ENCODE measurements at places on chromosomes 5 and 9.
A peak's percentile ranks its signal among the peaks of the same experiment; 100 is the strongest.

DNA sequence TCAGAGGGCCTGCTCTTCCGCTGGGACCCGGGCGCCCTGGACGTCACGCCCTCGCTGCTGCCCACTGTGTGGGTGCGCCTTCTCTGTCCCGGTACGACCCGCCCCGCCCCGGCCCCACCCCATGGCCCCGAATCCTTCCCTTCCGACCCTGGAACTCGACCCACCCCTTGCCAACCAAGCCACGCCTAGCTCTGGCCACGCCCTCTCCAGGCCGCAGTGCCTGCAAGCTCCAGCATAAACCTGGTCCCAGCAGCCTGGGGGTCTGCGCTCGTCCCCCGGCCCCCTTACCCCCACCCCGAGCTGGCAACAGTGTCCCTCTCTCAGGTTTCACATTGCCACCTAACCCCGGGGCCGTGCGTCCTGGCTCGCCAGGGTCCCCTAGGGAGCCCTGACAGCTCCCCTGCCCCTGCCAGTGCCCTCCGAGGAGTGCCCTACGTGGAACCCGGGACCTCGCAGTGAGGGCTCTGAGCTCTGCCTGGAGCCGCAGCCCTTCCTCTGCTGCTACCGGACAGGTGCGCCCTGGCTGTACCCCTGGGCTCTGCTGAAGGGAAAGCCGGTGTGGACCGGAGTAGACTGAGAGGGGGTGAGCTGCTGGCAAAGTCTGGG is 3.4 kb downstream of the ADGRD2 start:
- no peak for DNase-seq

GRCh38 chr5:35197351-35197750 is 32.9 kb downstream of the PRLR start:
- DNase-seq: no peak

GRCh38 chr5:72515211-72515610 is 8.0 kb upstream of the ZNF366 start:
- DNase-seq: no peak

GRCh38 chr5:115423051-115423450 is 121.5 kb downstream of the FEM1C start:
- peak; percentile 40 for DNase-seq

DNA sequence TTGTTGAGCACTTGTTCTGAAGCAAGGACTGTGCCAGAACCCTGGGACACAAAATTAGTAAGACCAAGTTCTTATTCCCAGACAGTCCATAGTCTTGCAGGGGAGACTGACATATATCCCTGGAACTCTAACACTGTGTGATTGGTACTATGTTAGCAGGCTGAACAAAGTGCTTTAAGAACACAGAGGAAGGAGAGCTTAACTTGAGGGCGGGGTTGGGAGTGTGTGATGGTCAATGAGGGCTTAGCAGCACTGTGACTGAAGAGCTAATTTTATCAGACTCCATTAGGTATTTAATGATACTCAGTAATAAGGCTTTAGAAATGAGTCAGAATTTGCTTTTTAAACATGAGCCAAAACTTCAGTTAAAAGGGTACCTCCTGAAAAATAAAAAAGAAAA is 14.9 kb upstream of the SPATA24 start:
- DNase-seq: no peak

DNA sequence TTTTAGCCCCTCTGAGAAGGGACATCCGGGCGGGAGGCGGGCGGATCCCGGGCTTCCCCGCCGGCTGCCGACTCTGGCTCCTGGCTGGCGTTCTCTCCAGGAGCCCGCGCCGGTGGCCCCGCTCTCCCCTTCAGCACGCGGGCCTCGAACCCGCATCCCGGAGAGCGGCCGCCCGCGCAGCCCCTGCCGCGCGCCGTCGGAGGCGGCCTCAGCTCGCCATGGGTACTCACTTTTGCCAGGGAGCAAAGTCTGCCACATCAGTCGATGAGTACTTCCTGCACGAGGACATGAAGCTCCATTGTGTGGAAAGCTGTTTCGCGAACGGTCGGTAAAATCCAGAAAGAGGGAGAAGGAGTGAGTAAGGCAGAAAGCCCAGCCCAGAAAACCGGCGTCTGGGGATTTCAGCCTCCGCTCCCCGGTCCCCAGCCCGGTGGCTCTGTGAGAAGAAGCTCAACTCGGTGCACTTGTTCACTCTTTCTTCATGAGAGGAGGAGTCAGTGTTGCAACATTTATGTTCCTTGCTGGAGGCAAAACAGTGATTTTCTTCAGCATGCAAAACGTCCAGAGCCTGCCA is at the start of gene PRLR:
Gene PRLR, minus strand, starts transcription at position 450 of the 574 bp plus-strand sequence. CDS start 140,867 bp downstream, outside the sequence.
- DNase-seq: peak; percentile 37

- DNase-seq: no peak
Measured at GRCh38 chr9:77843871-77844155, 187.8 kb downstream of the GNAQ start.

GRCh38 chr5:173430394-173430793 is 102.2 kb upstream of the STC2 start:
- no peak for DNase-seq

DNA sequence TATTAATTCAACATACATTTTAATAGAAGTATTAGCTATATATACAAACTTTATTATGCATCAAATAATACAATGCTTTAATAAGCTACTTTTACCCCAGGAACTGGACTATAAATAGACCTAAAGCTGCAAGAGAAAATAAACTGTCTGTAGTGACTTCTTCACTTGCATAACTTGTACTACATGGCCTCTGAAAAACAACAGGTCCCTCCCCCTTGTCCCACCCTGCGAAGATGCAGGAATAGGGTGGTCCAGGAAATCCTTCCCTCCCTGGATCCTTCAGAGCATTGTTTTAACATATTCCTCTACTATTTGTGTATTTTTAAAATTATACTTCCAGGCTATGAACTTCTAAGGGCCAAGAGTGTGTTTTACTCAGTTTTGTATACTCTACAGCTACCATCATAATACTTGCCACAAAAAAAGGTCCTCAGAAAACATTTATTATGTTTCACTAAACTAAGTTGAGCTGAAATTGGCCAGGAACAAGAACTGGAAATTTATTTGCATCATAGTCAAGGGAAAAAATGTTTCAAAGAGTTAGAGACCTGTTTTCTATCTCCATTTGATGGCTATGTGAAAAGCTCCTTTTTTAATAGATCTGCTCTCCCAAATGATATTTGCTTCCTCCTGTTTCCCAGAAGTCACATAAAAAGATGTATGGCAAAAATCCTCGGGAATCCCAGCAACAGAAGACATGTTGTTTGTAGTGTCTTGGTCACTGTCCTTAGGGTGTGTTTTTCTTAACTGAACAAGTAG is 15.2 kb upstream of the SELENOP start:
- DNase-seq: no peak

DNA sequence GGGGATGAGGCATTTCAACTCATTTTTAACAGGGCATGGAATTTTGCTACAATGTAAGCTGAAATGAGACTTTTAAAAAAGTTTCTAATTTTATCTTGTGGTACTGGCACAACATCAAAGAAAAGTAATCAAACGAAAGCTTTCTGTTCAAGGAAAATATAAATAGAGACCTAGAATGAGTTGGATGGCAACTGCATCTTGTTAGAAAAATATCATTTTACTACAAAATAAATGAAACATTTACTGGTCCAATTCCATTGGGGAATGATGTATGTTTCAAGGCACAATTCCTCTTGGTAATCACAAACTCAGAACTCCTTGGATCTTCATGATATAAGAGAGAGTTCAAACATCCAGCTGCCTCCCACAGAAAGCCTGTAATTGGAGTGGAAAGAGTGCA is 102.8 kb downstream of the HMHB1 start:
- no peak for DNase-seq

GRCh38 chr5:95163079-95163478 is 121.8 kb downstream of the MCTP1 start:
- no peak for DNase-seq

GRCh38 chr5:50463047-50463446 is 22.0 kb upstream of the EMB start:
- DNase-seq: no peak

- DNase-seq: no peak
Measured at GRCh38 chr5:78473751-78474150, 113.3 kb downstream of the SCAMP1 start.

DNA sequence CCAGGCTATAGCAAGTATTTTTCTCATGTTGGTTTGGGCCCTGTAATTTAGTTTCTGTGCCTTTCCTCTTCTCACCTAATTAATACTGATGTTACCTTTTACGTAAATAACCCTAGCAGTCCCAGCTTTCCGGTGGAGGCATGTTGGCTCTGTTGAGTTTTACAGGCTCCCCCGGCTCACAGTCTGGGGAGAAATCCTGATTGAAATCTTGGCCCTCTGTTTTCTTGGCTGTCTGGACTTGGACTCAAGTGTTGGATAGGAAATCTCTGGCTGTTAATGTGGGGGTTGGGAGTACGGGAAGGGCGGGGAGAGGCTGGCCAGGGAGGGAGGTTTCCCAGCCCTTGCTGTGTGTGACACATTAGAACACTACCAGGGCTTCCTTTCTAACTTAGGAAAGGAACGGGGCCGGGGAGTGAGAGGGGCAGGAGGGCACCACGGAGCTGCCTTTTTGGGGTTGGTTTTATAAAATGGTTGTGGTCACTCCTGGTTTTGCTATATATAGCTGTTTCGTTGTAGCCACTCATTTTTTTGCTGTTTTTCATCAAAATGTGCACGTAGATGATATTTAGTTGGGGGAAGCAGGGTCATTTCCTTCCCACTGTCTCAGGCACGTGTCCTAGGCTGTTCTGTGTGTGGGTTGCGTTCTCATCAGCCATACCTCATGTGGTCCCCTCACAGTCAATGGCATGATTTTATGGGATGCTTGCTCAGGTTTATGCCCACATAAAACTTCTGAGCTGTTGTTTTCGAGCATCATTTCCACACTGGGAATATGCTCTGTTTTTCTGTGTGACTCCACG is 11.0 kb downstream of the TRIO start:
- peak; percentile 81 for DNase-seq

DNA sequence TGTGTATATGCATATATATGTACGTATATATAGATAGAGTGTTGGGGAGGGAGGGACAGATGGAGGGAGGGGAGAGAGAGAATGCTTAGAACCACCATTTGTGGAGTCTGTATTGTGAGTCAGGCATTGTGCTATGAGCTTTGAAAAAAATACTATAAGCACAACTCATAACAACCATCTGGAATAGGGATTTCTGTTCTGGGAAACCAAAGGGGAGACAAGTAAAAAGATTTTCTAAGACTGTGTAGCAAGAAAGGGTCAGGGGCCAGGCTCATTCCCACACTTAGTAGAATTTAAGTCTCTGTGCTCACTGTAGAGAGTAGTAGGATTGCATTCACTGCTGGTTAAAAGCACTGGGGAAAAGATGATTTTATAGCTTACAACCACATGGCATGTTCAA is 202.3 kb upstream of the SGCD start:
- no peak for DNase-seq

GRCh38 chr5:159199225-159199624 is 10.1 kb downstream of the RNF145 start:
- DNase-seq: no peak

DNA sequence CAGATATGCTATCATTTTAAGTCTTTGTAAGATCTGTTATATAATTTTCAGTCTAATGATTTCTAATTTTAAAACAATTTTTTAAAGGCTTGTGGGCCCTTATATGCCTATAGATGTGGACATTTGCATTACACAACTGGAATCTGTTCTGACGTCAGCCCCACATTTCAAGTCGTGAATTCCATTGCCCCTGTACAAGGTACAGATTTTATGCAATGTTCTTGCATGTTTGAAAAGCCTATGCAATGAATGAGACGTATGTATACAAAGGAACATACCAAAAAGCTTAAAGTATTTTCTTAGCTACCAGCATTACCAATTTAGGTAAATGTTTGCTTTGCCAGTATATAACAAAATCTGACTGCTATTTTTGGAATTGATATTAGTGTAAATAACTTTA is 77.2 kb downstream of the ITGA1 start:
- peak; percentile 78 for DNase-seq

- DNase-seq: no peak
Measured at GRCh38 chr5:10534561-10535530, 29.0 kb upstream of the ANKRD33B start.

- DNase-seq: peak; percentile 78
Measured at GRCh38 chr5:140632366-140633020, 482 bp downstream of the CD14 start.

DNA sequence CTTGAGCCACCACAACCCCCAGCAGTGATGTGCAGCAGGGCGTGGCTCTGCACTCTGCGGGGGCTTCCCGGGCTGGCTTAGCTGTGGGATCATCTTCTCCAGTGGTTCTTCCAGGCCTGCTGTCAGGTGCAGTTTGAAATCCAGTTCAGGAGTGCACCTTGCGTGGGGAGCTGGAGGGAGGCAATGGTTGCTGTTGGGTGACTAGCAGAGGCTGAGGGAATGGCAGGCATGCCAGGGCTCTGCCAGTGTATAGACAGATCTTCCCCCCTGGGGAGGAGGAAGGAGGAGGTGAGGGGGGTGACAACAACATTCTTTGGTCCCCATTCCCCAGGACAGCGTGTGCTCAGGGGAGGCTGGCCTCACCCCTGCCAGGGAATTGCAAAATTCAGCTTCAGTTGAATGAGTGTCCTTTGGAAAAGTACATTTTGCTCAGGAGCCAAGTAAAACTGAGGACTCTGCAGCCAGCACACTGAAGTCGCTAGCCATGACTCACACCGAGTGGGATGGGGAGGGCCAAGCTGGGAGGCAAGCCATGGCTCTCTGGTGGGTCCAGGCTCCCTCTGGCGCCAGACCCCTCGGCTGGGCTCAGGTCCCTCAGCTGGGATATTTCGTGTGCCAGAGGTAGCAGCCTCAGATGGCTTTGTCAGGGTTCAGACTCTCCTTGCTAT is 35.0 kb downstream of the ERGIC1 start:
- DNase-seq: peak; percentile 94

DNA sequence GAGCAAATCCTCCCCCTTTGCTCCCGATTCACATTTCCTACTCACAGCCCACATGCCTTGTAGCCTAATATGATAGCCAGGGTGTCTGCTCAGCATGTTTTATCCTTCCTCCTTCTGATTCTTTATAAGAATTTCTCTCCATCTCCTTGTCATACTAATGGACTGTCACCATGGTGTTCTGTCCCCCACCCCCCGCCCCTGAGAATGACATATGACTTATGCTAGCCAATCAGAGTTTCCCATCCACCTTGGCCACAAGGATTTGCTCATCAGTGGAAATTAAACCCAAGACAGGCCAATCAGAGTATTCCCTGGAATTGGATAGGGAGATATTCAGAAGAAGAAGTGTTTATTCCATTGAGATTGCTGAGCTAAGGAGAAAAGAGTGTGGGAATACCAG is 16.0 kb downstream of the ABLIM3 start:
- DNase-seq: no peak

GRCh38 chr9:130128733-130129431 is 43.3 kb upstream of the NCS1 start:
- peak; percentile 87 for DNase-seq

DNA sequence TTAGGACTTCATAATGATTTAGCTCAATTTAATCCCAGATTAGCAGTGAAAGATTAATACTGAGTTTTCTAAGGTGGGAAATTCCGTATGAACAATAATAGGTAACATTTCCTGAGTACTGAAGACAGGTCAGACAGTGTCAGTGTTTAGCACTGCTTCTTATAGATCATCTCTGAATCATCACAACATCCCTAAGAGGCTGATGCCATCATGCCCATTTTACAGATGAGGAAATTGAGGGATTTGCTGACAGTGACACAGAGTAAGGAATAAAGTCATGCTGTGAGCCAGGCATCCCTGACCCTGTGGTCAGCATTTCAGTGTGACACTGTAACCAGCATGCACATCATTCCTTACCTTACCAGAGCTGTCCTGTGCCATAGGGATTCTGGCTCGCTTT is 44.5 kb downstream of the DAPK1 start:
- DNase-seq: no peak

Measured in fibroblast of pulmonary artery (primary cell).